ENCODE measurements at places on chromosomes 16 and 17.

GRCh38 chr17:72523491-72523890 lies 402.7 kb downstream of the SOX9 start:
- no peak for DNase-seq

DNA sequence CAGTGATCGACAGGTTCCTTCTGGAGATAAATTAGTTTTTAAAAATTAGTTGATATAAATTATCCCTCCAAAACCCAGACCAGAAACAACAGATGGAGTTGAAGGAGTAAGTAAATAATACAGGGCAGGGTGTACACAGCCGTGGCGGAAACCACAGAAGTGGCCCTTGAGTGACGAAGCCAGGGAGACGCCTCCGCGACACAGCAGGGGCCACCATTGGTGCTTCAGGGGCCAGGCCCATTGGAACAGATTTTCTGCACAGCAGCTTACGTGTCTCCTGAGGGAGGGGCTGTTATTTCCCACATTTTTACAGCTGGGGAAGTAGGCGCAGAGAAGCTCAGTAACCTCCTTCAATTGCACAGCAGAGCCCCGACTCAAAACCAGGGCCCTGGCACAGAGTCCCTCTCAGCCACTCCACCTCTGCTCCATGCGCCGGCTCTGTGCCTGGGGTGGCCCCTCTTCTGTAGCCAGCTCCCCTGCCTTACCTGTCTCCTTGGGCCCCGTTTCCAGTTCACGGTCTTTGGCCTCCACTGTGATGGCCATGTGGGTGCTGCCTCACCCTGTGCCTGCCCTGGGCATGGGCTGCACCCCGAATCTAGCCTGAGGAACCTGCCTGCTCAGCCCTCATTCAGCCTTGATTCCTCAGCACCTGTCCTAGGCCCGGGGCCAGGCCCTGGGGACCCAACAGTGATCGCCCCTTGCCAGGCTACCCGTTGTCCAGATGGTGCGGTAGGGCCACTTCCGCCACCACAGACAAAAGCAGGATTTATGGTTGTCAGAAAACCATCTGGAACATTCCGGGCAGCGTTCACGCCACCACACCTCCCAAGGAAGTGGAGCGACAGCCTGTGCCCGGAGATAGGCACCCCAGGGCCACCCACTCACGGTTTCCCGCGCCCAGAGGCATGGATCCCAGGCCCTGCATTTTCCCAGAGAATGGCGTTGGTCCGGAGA lies 128.5 kb upstream of the GSE1 start:
- DNase-seq, result no peak

DNA sequence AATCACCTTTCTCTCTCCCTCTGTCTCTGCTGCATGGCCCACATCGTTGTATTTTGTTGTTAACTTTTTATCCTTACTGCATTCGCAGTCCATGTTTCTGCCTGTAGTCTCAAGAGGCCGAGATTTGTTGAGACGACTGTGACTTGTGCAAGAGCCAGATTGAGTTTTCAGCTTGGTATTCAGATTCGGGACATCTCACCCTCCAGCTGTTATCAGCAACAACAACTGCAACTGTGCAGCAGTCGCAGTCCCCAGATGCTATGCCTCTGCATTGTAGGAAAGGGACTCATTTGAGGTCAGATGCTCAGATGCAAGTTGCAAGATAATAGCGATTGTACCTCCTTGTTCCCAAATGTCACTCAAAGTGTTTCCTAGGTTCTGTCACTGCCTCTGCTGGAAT lies 209.0 kb downstream of the SNX29 start:
- no peak for DNase-seq

DNA sequence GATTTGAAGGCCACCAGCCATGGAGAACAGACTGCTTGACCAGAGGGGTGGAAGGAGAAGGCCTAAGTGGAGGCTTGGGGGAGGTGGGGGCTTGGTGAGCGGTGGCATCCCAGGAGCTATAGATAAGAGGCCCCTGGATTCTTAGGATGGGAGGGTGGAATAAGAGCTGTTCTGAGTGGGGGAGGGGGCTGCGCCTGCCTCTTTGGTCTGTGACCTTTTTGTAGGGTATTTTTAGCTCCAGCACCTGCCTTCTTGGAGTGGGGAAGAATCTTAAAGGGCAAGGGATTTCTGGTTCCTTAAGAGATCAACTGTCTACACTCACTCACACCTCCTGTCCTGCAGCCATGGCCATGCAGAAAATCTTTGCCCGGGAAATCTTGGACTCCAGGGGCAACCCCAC lies 567 bp downstream of the ENO3 start:
- no peak for DNase-seq

All from HFFc6 (cell line).